ENCODE measurements at places on chromosomes 16 and 17.

DNA sequence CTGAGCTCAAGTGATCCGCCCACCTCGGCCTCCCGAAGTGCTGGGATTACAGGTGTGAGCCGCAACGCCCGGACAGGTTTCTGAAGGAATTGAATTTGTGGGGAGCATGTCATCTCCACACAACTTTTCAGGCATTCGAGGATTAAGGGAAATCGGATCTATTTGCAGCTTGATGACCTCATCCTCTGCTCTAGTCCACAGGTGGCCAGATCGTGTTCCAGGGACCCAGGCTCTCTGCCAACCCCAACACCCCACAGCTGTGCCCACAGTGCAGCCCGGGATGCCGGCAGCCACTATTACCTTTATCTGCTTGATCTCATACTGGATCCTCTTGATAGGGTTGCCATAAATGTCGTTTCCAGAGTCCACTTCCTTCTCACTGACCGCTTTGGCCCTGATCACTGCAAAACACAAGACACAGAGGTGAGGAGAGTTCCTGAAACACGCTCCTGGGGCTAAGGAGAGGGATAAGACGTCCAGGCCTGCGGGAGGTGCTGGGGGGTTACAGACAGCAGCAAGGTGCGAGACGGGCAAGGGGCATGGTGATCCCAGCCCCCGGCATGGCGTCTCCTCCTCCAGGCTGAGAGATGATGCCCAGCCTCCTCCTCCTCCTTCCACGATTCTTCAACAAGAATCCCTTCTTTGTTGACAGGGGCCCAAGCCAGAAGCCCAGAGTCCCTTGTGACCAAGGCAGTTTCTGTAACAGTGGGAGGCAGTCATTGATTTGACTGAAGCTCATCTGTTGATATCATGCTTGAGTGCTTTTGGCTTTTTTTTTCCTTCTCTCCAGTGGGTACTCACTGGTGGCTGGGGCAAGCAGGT, 29.3 kb downstream of the CEP295NL start:
- no peak for DNase-seq

- DNase-seq, result no peak
These were observed 49.7 kb downstream of the ERN1 start for GRCh38 chr17:64080174-64080618.

DNA sequence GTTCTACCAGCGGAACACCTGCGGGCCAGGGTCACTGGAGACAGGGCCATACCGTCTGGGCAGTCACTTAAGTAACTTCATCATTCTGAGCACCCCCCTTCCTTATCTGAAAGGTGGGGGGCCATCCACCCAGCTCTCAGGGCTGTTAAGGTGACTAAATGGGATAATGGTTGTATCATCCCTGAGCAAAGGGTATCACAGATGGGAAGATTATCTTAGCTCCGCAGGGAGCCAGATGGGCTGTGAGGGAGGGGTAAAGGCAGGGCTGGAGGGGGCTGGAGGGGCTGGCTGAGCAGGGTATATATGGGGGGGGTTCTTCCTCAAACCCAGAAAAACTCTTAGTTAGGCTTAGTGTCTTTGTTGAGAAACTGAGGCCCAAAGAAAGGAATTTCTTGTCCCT, 2.9 kb upstream of the CACNA1G start:
- DNase-seq, result no peak

GRCh38 chr16:71873199-71873598, 10.8 kb downstream of the ZNF821 start:
- DNase-seq, result no peak

- DNase-seq, result no peak
These were observed 6.1 kb upstream of the SPN start for GRCh38 chr16:29656688-29657523.

DNA sequence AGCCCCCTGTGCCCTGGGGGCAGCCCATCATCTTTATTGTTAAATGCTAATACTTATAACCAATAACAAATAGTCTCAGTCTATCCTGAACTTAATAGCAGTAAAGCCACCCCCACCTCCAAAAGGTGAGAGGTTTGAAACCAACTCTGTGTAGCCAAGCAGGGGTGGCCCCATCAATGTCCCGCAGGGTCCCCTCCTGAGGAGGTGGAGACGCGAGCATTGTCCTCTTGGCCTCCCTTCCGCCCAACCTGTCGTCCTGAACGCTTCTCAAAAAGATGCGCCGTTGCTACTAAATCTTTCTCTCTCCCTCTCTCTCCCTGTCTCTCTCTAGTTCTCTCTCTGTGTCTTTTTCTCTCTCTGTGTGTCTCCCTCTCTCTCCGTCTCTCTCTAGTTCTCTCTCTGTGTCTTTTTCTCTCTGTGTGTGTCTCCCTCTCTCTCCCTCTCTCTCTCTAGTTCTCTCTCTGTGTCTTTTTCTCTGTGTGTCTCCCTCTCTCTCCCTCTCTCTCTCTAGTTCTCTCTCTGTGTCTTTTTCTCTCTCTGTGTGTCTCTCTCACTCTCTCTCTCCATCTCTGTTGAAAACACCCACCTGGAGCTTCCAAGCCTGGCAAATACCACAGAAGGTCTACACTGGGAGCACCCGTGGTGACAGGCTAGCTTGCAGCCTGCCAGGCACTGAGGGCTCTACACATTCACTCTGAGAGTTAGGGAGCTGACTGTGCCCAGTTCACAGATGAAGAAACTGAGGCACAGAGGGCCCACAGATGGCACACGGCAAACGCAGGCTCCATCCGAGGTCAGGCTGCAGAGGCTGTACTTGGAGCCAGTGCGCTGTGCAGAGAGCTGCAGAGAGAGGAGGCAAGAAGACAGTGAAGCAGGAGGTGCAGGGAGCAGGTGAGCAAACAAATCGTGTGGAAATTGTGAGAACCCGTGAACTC, 185.9 kb downstream of the C16orf95 start:
- DNase-seq, result no peak

DNA sequence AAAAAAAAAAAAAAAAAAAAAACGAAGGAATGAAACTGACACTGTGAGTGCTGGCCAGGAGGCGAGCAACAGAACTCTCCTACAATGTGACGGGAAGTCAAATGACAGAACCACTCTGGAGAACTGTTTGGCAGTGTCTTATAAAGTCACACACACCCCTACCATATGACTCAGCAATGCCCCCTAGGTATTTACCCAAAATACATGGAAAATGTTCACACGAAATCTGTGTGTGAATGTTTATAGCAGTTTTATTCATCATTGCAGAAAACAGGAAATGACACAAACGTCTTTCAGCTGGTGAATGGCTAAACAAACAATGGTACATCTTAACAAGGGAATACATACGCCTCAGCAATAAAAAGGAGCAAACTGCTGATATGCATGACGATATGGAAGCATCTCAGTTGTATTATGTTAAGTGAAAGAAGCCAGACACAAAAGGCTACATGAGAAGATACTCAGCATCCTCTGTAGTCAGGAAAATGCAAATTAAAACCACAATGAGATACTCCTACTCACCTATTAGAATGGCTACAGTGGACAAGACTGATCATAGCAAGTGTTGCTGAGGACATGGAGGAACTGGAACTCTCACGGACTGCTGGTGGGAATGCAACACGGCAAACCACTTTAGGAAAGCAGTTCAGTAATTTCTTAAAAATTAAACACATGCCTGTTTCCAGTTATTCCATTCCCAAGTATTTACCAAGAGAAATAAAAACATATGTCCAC, 74.7 kb downstream of the TBC1D16 start:
- no peak for DNase-seq

DNA sequence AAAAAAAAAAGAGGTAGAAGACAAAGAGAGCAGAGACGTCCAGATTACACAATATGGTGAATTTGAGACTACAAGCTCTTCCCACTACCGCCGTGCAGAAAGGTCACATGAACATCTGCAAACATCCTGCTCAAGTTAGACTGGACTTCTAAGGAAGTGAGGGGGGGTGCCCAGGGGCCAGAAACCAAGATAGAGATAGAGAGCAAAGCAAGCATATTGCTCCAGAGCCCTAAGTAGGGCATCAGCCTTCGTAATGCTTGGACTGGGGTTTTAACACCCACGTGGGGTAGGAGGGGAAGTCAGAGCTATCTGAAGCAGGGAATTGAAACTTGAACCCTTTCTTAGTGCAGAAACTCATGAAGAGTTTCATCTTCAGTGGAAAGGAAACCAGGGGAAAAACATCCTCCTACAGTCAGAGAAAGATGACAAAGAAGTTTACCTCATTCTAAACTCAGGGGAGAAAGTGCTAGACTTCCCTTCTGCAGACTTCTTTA, 8.7 kb downstream of the CLEC19A start:
- no peak for DNase-seq

- DNase-seq, result no peak
These were observed 98.6 kb downstream of the ZNF18 start for GRCh38 chr17:11898526-11899235.

DNA sequence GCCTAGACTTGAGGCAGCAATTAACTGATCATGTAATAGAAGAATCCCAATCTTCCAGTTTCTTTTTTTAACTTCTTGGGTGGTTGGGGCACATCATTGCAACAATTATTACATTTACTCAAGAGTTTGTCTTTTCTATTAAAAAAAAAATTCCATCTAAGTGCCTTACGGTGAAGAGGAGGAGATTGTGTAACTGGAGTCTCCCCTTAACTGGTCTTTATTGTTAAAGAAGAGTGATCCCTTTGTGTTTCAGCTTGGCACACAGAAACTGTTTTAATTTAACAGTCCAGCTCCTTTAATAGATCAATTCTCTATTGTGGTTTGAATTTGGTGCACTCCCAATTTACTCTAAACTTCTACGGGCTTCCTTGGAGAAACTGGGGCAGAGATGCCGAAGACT, 75.2 kb downstream of the FTO start:
- no peak for DNase-seq

GRCh38 chr17:81240761-81241160, 1.6 kb downstream of the NDUFAF8 start:
- DNase-seq, result no peak

- peak; percentile 67 for DNase-seq
These were observed 7.5 kb downstream of the LDHD start for GRCh38 chr16:75108792-75109731.

DNA sequence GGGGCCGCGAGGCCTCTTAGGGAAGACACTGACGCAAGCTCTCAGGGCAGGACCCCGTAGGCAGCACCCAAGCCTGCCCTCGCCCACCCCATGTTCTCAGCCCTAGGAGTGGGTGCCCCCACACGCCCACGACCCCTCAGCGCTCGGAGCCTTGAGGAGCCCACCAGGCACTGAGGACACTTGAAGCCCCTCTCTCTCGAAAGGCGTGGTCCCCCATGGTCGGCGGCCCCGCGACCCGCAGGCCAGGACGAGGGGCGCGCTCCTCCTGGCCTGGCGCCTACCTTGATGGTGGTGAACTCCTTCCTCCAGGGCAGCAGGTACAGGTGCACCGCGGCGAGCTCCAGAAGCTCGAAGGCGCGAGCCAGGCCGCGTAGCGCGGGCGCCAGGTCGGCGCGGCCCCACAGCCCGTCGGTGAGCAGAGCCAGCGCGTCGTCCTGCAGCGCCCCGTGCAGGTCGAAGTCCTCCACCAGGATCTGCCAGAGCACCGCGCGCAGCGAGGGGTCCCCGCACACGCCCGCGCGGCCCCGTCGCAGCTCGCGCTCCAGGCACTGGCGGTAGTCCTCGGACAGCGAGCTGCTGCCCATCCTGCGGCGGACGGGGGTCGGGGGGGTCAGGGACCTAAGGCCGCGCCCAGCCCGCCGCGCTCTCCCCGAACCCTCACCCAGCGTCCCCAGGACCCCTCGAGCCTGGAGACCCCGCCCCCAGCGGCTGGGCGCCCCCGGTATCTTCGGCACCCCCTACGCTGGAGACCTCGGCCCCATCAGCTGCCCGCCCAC, 668 bp downstream of the SPATA2L start:
- no peak for DNase-seq

DNA sequence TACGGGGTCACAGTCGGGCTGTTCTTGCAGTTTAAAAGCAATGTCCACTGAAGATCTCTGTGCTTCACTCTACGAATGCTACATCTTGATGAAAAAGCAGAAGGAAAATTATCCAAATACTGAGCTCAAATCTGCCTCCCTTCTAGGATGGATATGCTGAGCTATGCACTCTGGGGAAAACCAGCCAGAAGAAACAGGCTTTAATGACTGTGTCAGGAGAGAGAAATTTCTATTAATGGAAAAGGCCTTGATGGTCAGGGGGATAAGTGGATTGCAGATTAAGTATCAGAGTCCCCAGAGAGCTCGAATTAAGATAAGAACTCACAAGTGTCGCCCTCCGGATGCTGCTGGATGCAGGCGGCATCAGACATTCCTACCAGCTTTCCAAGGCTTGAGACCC, 39.6 kb upstream of the RCVRN start:
- no peak for DNase-seq

DNA sequence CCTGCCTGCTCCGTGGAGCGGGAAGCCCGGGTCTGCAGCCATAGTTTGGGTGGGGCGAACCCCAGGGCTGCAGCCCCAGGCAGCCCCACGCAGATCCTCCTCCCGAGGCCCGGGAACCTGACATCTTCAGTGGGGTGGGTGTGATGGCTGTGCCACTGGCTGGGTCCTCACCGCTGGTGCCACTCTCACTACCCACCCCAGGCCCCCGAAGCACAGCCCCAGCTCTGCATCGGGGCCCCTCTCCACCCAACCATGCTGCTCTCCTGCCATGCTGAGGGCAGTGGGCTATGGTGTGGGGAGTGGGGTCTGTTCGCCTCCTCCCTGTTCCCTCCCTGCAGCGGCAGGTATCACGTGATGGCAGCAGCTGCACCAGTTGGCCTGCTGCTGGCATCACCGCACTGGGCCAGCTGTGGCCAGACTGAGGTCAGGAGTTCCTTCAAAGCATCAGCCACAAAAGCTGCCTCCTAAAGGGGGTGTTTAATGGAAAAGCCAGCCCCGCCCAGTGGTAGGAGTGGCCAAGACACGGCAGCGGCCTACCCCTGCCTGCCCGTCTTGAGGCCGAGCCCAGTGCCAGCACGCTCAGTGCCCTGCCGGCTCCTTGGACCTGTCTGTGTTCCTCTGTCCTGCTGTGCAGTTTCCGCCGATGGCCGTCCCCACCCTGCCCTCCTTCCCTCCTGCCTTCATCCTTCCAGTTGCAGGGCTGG, 10.8 kb downstream of the KCTD5 start:
- DNase-seq, result no peak

- no peak for DNase-seq
These were observed 238.8 kb downstream of the ZNF423 start for GRCh38 chr16:49617016-49617629.

- no peak for DNase-seq
These were observed 35.8 kb upstream of the IL34 start for GRCh38 chr16:70610273-70611223.

DNA sequence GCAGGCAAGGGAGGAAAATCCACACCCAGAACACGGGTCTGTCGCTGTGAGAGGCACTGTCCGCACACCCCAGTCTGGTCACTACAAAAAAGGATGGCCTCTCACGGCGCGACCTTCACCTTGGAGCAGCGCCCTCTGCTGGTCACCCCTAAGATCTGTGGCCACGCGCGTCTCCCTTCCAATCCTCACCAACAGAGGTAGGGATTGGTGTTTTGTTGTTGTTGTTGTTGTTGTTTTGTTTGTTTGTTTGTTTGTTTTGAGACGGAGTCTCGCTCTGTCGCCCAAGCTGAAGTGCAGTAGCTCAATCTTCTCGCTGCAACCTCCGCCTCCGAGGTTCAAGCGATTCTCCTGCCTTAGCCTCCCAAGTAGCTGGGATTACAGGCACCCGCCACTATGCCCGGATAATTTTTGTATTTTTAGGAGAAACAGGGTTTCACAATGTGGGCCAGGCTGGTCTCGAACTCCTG, 15.0 kb upstream of the C17orf58 start:
- peak; percentile 11 for DNase-seq

GRCh38 chr17:49851387-49852291, 3.8 kb upstream of the TAC4 start:
- DNase-seq, result peak; percentile 51
